ENCODE measurements at places on chromosomes 6 and 20.

DNA sequence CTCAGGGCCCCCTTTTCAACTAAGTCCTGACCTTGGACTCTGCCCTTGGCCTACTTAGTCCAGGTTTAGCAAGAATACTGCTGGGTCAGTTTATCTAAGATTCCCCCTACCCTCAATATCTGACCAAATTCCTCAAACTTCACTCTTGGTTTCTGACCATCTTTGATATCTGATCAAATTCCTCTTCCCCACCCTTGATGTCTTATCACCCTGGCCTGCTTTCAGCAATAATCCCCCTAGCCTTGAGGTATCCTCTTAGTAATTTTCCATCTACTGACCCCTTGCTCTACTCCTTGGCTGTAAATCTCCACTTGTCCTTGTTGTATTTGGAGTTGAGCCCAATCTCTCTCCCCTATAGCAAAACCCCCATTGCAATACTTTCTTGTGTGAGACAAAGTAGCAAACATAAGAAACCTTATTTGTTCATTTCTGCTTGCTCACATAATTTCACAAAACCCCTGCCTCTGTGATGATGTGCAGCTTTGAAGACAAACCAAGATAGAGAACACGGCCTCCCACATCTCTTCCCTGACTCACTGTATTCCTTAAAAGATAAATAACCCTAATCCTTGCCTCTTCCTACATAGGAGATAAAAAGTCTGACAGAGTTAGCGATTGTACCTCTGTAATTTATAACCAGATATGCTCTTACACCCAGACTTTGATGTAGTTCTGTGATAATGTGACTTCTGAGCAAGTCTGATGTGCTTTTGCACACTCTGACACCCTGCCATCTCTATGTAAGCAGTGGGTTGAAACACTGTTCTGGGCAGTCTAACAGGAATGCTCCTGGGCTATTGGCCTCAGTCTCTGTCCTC is 13.8 kb upstream of the IYD start:
- DNase-seq, result no peak

- DNase-seq, result no peak
Observed at GRCh38 chr6:40274058-40274457, 313.1 kb downstream of the LRFN2 start.

DNA sequence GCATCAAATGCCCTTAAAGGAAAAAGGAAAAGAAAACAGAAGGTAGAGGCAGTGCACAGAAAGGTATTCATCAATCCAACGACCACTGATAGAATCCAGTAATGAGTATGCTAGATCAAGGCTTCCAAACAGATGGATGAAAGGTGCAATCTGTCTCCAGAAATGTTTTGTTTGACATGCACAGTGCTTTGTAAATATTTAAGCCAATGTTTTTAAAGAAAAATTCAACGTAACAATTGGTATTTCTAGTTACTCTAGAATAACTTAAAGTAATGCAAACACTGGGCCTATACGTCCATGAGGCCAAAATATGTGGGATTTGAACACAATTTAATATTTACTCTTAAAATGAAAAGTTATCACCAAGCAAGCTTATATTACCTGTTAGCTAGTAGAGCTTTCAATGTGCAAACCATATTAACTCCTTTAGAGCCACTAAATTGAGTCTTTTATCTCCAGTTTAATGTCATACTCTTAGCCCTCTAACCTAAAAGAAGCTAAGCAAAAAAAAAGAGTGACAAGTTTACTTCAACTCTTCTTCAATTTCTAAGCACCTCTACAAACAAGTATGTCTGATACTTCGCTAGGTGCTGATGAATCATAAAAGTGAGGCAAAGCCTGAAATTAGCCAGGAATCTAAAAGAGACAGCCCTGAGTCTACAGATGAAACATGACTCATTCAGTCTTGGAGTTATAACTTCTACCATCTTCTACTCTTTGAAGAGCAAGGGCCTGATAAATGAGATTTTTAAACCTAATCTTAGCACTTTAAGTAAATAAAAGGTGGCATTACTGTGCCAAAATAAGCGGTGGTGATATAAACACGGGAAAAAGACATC is 169.8 kb downstream of the PTPRK start:
- peak; percentile 34 for DNase-seq

- peak; percentile 17 for DNase-seq
Observed at GRCh38 chr20:39036011-39036410, 73.9 kb downstream of the DHX35 start.

GRCh38 chr20:10674684-10675449 is 1.1 kb upstream of the JAG1 start:
- peak; percentile 70 for DNase-seq

DNA sequence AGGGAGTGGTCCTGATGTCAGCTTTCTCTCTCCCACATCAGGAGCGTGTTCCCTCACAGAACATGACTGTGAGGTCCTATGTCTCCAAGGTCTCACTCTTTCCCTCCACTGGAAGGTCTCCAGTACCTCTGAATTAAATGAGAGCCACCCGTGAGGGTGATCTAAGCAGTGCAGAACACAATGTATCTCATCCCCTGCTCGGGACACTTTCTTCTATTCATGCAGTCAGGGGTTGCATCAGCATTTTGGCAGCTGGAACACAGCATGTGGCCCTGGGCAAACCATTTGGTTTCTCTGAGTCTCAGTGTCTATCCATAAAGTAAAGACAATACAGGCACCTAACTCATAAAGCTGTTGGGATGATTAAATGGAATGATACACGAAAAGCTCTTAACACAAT is 34.2 kb downstream of the MAFB start:
- peak; percentile 35 for DNase-seq

DNA sequence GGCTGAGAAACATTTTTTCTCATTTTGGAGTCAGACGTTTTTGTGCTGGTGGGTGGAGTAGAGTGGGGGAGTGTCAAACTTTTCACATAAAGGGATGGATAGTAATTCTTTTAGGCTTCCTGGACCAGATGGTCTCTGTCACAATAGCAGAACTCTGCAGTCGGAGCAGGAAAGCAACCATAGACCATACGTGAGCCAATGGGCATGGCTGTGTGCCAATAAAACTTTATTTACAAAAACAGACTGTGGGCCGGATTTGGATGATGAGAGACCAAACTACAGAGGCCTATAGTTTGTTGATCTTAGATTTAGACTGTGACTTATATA is 70.8 kb upstream of the SLC22A23 start:
- DNase-seq, result peak; percentile 6

- no peak for DNase-seq
Observed at GRCh38 chr6:148479497-148479896, 136.9 kb downstream of the SASH1 start.

- no peak for DNase-seq
Observed at GRCh38 chr6:38477680-38478260, 162.0 kb downstream of the BTBD9 start.
